ENCODE measurements at places on chromosomes 2 and 18.

- no peak for DNase-seq
These were observed 38.0 kb upstream of the SNED1 start for GRCh38 chr2:240960309-240960970.

- DNase-seq = no peak
These were observed 3.8 kb downstream of the KCNJ13 start for GRCh38 chr2:232772531-232772930.

DNA sequence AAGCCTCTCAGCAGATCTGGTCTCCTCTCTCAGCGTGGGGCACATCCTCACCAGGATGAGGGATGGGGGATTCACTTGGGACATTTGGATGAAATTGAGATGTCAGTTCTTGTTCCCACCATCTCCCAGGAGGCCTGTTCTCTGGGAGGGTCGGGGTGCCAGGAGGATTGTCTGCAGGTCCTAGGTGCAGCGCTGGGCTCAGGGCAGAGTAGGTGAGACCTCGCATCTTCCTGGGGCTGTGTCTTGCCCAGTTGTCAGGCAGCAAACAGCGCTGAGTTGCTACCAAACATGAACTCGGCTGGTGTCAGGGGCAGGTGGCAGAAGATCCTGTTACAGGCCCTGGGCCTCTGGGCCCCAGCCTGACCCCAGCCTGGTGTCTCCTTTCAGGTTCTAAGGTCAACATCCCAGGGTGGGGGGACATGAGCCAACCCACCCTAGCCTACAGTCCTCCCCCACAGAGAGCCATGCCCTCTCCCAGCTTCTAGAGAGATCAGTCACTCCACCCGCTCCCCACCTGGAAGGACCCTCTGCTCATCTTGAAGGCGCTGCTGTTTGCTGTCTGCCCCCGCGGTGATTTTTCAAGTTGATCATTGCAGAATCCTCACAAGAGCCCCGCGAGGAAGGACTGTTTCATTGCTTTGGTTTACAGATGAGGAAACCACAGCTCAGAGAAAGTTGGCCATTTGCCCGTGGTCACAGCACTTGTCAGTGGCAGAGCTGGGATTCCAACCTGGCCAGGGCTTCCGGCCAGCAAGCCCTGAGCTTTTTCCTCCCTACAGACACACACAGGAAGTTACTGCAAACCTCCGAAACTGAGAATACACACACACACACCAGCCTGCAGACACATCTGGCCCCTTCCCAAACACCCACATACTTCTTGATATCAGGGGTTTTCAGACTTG is 83.9 kb downstream of the STPG4 start:
- DNase-seq = peak; percentile 17

- no peak for DNase-seq
These were observed 57.3 kb downstream of the NRP2 start for GRCh38 chr2:205739620-205740019.

DNA sequence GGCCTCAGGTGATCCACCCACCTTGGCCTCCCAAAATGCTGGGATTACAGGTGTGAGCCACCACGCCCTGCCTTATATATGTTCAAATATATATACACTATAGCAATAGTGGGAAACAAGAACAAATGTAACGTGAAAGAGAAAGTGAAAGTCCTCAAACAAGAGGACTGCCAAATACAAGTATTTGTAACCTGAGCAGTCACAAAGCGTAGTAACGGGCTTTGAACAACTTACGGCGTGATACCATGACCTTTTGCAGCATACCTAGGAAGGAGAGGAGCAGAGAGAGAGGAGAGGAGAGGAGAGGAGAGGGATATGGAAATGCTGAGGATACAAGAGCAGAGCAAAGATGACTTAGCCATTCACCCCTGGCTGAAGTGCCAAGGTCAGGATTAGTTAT is 113.8 kb upstream of the RGPD4 start:
- DNase-seq = no peak

GRCh38 chr18:74796841-74797576 is 199.3 kb downstream of the ZNF407 start:
- no peak for DNase-seq

- DNase-seq = no peak
These were observed 2.3 kb downstream of the WNT10A start for GRCh38 chr2:218882866-218883366.

GRCh38 chr2:167406558-167406957 is 518.3 kb downstream of the XIRP2 start:
- no peak for DNase-seq

- DNase-seq = no peak
These were observed 121.1 kb upstream of the KCNJ3 start for GRCh38 chr2:154577390-154577789.

- no peak for DNase-seq
These were observed 673.1 kb downstream of the LRRTM4 start for GRCh38 chr2:76849086-76849485.

DNA sequence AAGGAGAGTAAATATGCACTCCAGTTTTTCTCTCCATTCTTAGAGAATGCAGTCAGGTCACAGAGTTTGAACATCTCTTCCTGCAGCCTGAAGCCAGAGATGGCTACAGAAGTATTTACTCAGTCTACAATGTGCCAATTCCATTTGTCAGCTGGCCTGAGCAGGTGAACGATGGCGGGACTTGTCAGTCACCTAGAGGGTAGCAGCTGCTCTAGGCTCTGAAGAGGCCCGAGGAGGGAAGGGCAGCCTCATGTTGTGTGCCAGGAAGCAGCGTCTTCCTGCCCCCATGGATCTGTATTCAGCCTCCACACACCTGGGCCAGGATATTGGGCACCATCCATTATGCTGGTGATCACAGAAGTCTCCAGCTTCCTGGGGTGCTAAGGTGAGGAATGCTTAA is 316.7 kb upstream of the CHAC2 start:
- no peak for DNase-seq

DNA sequence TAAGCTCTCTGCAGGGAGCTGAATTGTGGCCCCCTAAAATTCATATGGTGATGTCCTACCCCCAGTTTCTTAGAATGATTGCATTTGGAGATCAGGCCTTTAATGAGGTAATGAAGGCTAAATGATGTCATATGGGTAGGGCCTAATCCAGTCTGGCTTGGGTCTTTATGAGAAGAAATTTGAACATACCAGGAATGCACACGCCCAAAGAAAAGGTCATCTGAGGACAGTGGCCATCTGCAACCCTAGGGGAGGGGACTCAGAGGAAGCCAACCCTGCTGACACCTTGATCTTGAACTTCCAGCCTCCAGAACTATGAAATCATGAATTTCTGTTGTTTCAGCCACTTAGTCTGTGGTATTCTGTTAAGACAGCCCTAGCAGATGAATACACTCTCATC is 426.7 kb downstream of the EPHA4 start:
- no peak for DNase-seq

DNA sequence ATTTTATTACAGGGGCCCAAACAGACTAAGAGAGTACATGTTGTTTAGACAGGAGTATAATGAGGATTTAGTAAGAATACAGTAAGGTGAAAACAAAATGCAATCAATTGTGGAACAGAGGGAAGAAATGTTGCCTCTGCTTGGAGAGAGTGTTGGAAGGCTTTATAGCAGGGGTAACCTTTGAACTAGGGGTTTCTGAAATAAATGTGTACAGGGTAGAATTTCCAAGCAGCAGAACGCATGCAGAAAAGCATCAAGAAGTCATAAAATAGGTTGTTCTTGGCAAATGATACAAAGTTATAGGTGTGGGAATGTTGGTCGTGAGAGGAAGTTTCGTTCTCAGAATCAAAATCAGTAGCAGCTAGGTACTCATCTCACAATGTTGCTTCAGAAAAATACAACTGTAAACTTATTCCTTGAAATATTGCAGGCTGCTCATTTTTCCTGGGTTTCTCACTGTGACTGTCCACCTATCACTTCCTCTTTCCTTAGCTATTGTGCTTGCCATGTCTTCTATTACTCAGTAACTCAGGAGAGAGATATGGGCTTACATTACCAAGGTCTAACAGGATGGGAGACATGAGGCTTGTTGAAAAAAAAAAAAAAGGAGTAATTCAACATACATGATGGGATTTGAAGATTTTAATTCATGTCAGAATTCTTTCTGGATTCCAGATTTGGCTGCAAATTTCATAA is 17.1 kb upstream of the HNMT start:
- DNase-seq = no peak

- DNase-seq = no peak
These were observed 41.7 kb downstream of the KIAA2012 start for GRCh38 chr2:202114795-202115194.

DNA sequence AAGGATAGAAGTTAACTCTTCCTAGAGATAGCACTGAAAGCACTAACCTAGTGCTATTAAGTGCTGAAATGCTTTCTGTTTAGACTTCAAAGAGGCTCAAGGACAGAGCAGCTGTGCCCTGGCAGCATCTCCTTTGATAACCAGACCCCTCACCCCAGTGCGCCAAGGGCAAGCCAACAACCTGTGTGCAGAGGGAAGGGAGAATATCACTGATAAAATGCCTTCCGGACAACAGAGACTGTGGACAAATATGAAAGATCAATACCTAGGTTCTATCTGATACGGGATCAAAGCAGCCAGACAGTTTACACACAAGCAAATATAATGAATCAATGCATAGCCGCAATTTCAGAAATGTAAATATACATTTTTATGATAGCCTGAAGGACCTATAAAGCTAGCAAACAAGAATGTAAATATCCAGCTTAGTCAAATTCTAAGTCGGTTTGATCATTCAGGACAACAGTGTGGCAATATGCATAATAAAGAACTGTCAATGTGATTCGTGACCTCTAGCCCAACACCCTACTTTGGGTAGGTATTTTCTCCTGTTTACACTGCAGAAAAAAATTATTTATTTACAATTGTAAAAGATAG is 91.8 kb upstream of the RFX8 start:
- no peak for DNase-seq

DNA sequence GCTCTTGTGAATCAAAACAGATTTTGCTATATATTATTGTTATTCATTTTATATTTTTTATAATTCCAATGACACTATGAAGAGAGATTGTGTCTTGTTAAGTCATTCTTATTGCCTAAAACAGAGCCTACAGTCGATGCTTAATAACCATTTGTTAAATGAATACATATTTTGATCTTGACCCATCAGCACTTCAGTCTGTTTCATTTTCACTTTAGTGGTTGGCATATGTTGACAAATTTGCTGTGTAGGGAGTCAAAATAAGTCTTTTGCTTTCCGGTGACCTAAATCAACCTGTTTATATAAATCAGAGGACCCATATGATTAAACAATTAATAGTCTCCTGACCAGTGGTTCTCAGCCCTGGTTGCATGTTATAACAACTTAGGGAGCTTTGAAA is 97.1 kb downstream of the TXNL1 start:
- no peak for DNase-seq

- no peak for DNase-seq
These were observed 42.3 kb downstream of the TTC21B start for GRCh38 chr2:165911231-165911630.

DNA sequence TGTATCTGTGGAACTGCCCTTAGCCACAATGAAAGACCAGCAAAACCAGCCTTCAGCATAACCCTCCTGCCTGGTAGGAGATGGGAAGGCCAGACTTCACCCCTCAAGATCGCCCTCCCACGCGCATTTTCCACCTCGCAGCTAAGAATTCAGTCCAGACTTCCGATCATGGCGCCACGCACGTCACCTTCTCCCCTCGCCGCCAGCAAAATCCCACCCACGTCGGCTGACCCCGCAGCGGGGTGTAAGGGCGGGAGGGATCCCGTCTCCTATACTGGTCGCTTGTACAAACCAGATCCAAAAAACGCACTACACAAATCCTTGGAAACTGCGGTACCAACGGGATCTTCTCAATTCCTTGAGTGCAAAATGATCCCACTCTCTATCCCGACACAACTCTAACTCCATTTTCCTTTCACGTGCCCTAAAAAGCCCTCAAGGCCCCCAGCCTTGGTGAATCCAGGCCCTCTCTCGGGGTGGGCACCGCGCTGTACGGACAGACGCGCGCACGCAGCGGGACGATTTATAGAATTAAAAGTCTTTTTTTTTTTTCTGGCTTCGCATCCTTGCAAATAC is 1.0 kb upstream of the BMPR2 start:
- DNase-seq = peak; percentile 54

- no peak for DNase-seq
These were observed 76.2 kb downstream of the DCDC2C start for GRCh38 chr2:3779496-3780049.

DNA sequence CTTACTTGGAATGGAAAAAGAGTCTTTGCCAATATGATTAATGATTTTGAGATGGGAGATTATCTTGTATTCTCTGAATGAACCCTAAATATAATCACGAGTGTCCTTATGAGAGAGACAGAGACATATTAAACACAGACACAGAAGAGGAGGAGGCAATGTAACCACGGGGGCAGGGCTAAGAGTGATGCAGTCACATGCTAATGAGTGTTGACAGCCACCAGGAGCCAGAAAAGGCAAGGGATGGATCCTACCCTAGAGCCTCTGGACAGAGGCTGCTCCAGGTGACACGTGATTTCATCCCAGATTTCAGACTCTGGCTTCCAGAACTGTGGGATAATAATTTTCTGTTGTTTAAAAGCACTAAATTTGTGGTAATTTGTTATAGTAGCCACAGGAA is 679.6 kb downstream of the MBD2 start:
- no peak for DNase-seq

- DNase-seq = no peak
These were observed 20.5 kb upstream of the IL1RL2 start for GRCh38 chr2:102166189-102166845.

GRCh38 chr2:32852856-32853255 is 93.9 kb upstream of the LTBP1 start:
- no peak for DNase-seq

- no peak for DNase-seq
These were observed 131.3 kb downstream of the CCDC148 start for GRCh38 chr2:158325031-158325781.

DNA sequence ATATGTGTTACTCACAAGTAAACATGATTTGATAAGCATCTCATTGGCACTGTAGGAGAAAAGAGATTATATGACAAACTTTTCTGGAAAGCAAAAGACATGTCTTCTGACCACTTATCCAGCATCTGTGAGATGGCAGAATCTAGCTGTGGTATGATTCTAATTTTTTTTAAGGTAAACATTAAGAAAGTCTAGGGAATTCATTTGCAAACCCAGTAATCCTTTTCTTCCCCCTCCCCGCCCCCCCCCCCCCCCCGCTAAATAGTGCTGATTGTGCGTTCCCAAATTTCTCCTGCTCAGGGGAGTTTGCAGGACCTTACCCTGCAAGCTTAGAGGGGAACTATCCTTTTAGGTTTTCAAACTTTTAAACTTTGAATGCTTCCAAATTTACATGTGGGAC is 12.1 kb downstream of the MRPL44 start:
- no peak for DNase-seq

DNA sequence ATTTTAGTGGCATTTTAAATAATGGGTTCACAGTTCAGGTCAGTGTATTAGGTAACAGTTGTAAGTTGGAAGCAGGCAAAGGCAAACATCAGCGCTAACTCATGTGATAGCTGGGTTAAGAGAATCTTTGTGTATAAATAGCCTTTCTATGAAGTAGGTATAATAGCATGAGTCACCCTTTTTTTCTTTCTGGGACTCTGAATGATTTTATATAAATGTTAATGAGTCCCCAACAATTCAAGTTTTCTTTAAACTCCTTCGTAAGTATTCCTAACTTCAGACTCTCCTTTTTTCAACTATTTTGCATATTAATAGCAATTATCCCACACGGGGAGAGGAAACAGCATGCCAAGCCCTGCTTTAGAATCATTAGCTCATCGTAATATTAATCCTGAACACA is 384.3 kb downstream of the PIK3C3 start:
- no peak for DNase-seq

- no peak for DNase-seq
These were observed 12.5 kb downstream of the GRP start for GRCh38 chr18:59232309-59233016.

- DNase-seq = no peak
These were observed 43.5 kb downstream of the TFCP2L1 start for GRCh38 chr2:121241466-121241865.

GRCh38 chr2:8737571-8738175 is 55.8 kb downstream of the ID2 start:
- DNase-seq = no peak
